Kidney glomerular epithelial cell (primary cell): ENCODE measurements at places on chromosomes 2 and 18.

GRCh38 chr18:27869735-27870134, 307.2 kb downstream of the CDH2 start:
- DNase-seq, result no peak

GRCh38 chr2:134436706-134437105, 182.8 kb downstream of the MGAT5 start:
- DNase-seq, result peak; percentile 18

GRCh38 chr2:197759625-197760292, 25.4 kb downstream of the BOLL start:
- DNase-seq, result no peak

DNA sequence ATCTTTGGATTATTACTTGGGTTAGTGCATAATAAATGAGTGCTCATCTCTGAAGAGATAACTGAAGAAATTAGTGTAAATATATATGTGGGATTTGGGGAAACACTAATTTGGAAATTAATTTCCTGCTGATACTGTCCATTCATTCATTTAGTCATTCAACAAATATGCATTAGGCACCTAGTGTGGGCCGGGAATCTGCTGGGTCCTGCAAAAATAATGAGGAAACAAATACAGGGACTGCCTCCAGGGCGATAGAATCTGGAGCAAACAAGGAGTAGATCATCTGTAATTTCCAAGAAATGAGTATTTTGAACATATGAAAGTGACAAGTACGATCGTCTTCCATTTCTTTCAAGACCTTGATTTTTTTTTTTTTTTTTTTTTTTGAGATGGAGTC, 203.7 kb upstream of the LYPD1 start:
- DNase-seq, result no peak

- DNase-seq, result no peak
Observed at GRCh38 chr2:225400546-225401400, 1.3 kb downstream of the NYAP2 start.

- DNase-seq, result no peak
Observed at GRCh38 chr2:10775831-10776230, 36.8 kb downstream of the PDIA6 start.

DNA sequence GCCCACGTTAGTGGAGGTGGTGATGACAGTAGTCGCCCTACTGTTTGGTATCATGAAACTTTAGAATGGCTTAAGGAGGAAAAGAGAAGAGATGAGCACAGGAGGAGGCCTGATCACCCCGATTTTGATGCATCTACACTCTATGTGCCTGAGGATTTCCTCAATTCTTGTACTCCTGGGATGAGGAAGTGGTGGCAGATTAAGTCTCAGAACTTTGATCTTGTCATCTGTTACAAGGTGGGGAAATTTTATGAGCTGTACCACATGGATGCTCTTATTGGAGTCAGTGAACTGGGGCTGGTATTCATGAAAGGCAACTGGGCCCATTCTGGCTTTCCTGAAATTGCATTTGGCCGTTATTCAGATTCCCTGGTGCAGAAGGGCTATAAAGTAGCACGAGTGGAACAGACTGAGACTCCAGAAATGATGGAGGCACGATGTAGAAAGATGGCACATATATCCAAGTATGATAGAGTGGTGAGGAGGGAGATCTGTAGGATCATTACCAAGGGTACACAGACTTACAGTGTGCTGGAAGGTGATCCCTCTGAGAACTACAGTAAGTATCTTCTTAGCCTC, 16.2 kb downstream of the MSH6 start:
- no peak for DNase-seq

DNA sequence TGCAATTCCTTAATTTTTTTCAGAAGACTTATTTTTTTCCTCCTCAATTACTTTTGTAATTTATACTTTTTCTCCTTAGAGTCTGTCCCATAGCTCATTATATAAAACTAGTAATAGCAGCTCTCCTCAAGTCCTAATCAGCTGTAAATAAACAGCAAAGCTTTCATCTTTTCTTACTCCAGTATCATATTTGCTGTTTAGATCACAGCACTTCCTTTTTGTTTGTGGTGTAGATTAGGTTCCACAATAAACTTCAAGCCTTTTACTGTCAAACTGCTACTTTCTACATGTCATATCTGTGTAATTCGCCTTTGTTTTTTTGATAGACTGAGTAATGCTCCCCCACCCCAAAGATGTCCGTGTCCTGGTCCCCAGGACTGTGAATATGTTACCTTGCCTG, 25.5 kb downstream of the GCG start:
- no peak for DNase-seq

DNA sequence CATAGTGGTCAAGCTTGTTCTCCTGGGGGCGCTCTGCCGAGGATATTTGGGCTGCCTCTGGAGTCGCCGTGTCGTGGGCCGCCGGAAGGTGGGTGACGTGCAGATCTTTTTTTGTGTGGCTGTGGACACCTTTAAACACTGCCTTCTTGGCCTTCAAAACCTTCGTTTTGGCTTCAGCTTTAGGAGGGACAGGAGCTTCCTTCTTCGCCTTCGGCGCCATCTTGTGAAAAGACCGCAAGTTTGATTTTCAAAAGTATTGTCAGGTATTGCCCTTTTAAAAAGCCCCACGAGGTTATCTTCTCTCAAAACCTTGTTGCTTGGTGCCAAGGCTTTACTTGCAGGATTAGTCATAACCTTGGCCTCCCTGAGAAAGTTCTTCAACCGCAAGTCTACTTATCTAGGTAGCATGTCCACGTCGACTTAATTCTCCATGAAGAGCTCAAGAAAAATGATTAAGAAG, 20.8 kb downstream of the LAMA3 start:
- DNase-seq, result peak; percentile 34

DNA sequence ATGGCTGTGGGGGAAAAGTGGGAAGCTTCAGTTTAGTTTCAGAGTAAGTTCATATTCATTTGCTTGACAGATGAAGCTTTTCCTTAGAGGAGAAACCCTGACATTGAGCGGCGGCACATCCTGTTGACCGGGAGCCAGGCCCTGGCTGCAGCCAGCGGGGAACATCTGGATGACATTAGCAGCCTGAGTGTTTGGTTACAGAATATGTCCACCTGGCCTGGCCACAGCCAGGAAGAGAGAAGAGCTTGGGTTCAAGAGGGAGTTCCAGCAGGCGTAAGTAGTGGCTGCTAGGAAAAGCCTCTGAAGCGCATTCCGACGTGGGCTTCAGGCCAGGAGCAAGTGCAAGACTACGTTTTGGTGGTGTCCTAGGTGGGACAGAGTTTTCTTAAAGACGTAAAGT, 144.9 kb upstream of the MYCN start:
- no peak for DNase-seq

GRCh38 chr2:176390276-176391147, 121.3 kb downstream of the MTX2 start:
- DNase-seq, result no peak

GRCh38 chr2:85390941-85391669, 19.1 kb downstream of the CAPG start:
- no peak for DNase-seq

DNA sequence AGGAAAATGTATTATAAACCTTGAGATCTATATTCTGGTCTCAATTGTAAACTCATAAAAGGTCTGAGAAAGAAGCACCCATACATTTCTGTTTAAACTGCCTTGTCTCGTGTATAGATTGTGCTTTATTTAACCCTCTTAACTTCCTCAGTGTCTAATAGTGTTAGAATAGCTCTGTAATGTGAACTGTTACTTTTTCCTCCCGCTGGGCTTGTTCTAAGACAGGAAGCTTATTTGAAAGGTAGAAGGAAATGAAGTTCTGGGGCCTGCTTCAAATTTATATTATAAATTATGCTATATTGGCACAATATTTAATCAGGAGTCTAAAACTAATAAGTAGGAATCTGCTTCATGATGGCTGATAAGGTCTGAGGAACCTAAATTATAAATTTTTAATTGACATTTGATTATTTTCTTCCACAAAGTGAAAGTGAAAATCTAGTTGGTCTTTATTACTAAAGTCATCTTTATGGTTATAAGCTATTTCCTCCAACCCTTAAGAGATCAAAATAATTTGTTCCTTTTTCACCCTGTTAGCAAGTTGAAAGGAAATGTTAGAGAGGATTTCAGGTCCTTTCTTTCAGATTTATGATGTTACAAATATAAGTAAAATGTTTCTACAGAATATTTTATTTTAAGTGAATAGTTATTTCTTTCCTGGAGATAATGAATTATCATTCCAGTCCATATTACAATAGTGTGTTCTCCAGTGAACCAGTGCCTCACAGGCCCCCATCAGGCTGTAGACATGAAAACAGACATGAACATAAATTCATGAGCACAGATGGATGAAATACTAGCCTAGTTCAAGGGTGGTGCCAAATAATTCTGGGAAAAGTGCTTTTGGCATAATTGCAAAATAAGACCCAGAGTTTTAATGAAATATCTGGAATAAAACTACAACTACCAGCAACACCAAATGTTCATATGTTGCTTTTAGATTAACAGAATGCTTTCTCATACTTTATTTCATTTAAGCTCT, 7.9 kb downstream of the MFSD6 start:
- no peak for DNase-seq

DNA sequence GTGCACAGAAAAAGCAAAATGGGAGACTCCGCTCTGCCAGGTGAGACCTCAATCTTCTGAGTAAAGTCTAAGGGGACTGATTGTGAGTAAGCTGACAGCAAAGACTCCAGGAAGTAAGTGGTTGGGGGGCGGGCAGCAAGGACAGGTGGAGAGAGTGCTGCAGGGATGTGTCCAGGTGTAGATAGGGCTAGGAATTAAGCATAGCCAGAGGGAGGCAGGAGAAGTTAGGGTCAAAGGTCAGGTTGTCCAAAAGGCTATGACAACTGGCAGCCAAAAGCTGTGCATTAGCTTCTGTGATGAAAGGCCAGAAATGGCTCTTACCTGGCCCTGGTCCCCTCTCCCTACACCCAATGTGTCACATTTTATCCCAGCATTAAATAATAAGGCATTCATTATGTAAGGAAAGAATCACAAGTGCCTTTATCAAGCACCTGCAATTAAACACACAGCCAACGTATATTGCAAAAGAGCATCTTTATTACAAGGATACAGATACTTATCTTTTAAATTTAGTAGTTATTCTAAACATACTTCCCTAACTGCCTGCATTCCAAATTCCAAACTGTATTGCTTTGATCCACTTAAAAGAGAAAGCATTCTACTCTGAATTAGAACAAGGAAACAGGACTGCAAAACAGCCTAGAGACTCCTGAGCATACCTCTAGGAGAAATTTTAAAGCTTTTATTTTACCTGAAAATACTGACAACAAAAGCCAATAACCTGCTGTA, 247.9 kb downstream of the IRS1 start:
- no peak for DNase-seq

DNA sequence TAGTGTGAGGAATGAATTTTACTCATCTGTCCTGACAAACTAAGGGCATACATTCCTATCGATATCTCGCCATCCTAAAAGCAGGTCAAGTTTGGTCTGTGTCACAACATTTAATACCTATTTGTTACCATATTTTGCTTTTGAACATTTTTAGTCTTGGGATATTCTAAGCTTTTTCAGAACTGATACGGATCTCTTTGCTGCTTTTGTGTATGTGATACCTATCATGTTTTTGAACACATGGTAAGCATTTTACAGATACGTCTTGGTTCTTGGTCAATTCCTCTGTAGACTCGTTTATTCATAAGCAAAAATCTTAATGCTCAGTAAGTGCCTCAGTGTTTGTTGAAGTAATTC, 592 bp downstream of the ZNF397 start:
- DNase-seq, result peak; percentile 43

DNA sequence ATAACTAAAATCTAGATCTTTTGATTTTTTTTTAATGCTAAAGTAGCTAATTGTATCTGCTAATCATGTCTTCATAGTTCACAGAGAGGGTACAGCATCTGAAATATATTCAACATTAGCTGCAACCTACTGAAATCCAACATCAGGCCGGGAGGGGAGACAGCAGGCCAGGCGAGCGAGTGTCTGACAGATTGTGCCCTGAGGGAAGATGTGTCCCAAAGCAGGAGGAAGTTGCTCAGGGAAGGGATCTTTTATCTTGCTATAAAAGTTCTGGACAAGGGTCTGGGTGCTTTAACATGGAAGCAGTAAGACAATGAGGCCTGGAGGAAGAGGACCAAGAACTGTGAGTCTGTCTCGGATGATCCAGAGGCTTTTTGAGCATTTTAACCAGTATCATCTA, 274.1 kb downstream of the AFF3 start:
- no peak for DNase-seq

GRCh38 chr2:30565851-30566358, 118.9 kb downstream of the LCLAT1 start:
- no peak for DNase-seq

GRCh38 chr2:54042341-54042740, 71.5 kb upstream of the PSME4 start:
- DNase-seq, result no peak

- DNase-seq, result no peak
Observed at GRCh38 chr2:176293334-176293733, 24.1 kb downstream of the MTX2 start.

DNA sequence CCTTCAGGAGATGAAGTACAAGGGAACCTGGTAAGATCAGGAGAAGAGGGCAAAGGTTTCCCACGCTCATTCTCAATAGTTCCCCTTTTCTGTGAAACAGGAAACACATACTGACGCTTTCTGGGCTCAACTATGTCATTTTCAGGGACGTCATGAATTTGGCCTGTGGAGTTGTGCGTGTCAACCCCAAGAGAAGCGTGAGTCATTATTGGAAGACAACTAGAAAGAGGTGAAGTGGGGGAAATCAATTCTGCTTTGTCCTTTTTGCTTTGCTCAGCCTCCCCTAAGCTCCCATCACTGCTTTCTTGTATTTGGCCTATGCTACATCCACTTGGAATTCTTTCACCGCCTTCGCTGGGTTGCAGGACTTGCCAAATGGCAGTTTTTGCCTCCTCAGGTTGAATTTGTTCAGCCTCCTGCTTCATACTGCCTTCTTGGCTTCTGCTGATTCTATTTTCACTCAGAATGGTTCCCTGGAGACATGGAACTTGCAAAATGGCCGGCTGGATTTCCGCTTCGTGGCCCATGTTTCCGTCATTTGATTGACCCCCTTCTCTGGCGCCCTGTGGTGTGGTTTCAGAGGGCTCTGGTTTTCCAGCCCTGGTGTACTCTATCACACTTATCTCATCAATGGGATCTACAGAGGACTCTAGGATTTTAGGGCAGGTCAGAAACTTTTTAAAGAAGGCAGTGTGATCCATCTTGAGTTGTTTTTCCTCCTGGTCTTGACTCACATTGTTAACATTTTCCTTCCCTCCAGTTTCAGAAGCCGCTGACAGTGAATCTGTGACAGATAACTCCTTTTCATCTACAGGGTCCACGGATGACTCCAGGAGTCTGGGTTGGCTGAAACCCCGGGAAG, 93.3 kb downstream of the ALPK2 start:
- DNase-seq, result no peak

- DNase-seq, result no peak
Observed at GRCh38 chr2:211159972-211160371, 603.6 kb downstream of the CPS1 start.

DNA sequence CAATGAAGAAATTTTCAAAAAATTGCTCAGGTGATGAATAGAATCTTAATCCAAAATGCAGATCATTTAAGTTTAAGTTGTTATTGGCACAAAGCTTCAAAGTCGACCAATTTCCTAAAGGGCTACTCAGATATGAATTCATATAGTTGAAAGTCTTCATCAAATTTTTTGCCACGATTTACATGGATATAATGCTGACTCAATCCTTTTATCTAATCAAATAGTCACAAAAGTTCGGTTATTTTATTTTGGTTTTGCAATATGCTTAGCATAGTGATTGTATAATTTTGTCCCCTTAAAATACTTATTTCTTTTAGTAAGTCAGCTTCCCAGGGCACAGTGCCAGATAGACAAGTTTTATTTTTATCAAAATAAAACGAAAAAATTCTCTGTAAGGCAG, 227.3 kb downstream of the CD226 start:
- DNase-seq, result no peak

- no peak for DNase-seq
Observed at GRCh38 chr18:80232710-80233109, 14.6 kb downstream of the PARD6G start.
